ENCODE measurements at places on chromosomes 7 and 10.

DNA sequence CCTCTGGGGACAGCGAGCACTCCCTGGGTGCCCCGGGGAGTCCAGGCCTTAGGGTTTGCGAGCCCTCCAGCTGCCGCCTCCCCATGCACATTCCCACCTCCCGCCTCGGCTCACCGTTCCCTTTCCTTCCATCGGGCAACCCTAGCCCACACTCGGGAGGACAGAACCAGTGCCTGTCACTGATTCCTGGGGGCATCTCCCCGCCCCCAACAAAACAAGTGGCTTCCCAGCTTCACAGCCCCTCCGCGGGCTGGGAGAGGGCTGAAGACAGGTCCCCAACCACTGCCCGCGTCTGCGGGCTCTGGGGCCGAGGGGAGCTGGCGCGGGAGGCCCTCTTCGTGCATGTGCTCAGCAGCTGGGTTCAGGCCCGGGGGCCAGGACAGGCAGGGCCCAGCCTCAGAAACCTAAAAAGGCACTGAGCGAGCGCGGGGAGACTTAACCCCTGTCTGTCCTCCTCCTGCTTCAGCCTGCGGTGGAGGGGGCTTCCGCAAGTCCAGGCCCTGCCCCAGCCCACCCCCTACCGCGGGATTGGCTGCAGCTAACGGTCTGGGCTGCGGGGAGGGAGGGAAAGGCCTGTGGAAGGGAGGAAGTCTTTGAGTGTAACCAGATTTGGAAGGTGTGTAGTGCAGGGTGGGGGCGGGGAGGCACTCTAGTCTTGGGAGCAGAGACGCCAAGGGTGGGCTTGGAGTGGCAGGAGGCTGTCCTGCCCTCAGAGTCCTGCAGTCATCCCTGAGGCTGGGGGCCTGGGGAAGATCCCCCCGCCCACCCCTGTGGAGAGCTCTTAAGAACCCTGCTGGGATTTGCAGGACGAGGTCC, 1.2 kb downstream of the FLNC start:
- no peak for DNase-seq

- no peak for DNase-seq
These were observed 901 bp upstream of the CCNY start for GRCh38 chr10:35335133-35336083.

GRCh38 chr7:139104091-139104450, 5.4 kb downstream of the ZC3HAV1 start:
- DNase-seq: no peak

- DNase-seq: no peak
These were observed 6.2 kb downstream of the AGK start for GRCh38 chr7:141557360-141557759.

DNA sequence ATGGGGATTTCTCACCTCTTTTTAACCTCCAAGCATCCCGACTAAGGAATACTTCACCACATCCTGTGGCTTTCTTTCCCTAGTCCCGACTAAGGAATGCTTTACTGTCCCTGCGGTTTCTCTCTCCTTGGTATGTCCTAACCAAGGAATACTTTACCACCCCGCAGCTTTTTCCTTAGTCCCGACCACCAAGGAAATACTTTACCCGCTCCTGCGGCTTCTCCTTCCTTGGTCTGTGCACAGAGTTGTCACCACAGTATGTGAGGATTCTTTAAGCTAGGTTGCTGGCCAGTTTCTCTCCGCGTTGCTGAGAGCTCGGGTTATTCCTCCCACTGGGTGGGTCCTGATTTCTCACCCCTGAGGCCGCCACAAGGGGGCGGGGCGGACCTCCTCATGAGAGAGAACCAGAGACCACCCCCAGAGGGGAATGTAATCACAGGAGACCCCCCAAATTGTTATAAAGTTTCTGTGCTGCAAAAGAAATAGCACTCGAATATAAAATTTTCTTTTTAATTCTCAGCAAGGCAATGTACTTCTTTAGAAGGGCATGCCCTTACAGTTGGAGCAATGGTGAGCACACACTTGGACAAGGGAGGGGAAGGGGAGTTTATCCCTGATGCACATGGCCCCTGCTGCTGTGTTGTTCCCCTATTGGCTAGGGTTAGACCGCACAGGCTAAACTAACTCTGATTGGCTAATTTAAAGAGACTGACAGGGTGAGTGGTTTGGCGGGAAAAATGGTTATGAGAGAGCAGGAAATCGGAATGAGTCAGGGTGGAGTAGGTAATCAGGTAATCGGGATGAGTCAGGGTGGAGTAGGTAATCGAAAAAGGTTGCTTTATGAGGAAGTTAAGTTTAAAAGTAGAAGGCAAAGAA, 12.8 kb downstream of the SUGCT start:
- no peak for DNase-seq

DNA sequence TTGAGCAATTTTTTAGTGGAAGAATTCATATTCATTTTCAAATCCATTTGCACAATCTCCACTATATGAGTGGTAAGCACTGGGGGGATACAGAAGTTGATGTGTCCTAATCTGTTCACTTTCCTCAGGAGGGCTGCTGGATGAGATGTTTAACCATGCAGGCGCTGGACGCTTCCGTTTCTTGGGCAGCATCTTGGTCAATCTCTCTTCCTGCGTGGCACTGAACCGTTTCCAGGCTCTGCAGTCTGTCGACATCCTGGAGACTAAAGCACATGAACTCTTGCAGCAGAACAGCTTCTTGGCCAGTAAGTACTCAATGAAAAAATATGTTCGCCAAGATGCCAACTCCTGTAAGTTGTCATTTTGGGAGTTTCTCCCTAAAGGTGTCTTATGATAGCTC, 179.3 kb downstream of the ABCA13 start:
- no peak for DNase-seq

- no peak for DNase-seq
These were observed 21.9 kb upstream of the NEUROD6 start for GRCh38 chr7:31362401-31362800.

- DNase-seq: no peak
These were observed 149.4 kb upstream of the ZMIZ1 start for GRCh38 chr10:78919181-78919966.

DNA sequence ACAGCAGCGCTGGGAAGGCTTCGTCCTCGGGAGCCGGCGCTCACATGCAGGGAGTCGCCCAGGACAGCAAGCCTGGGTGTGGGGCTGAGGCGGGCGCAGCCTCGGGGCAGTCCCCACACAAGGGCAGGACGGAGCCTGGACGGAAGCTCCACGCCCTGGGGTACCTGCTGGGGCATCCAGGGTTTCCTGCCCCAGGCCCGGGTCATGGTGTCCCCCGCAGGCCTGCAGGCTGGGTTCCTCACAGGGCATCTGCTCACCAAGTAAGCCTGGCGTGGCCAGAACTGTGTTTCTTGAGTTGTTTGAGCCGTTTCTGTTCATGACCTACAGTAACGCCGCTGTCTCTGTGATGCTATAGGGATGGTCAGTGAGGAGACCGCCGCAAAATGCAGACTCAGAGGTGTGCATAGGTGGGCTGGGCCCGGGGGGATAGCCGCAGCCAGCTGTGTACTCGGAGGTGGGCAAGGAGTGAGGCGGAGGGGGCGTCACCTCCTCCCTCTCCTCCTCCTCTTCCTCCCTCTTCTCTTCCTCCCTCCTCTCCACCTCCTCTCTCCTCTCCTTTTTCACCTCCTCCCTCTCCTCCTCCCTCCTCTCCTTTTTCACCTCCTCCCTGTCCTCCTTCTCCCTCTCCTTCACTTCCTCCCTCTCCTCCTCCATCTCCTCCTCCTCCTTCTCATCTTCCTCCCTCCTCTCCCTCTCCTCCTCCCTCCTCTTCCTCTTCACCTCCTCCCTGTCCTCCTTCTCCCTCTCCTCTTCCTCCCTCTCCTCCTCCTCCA, 438.9 kb downstream of the DNAJB6 start:
- DNase-seq: no peak

GRCh38 chr10:132904181-132904813, 38.1 kb downstream of the CFAP46 start:
- DNase-seq: peak; percentile 12

DNA sequence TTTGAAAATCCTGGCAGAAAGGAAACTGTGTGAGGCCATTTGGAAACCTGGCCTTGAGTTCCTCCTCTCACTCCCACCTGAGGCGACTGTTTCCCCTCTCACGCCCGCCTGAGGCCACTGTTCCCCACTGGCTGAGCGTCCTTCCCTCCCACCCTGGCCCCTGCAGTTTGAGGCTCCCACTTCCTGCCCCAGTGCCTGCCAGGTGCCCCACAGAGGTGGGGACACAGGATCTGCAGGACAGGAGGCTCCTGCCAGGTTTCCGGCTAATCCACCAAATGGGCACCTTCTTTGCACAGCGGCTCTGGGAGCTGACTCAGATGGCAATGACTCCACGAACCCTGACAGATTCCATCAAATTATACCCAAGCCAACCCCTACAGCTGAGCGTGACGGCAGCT, 24.3 kb upstream of the LARP4B start:
- DNase-seq: no peak

DNA sequence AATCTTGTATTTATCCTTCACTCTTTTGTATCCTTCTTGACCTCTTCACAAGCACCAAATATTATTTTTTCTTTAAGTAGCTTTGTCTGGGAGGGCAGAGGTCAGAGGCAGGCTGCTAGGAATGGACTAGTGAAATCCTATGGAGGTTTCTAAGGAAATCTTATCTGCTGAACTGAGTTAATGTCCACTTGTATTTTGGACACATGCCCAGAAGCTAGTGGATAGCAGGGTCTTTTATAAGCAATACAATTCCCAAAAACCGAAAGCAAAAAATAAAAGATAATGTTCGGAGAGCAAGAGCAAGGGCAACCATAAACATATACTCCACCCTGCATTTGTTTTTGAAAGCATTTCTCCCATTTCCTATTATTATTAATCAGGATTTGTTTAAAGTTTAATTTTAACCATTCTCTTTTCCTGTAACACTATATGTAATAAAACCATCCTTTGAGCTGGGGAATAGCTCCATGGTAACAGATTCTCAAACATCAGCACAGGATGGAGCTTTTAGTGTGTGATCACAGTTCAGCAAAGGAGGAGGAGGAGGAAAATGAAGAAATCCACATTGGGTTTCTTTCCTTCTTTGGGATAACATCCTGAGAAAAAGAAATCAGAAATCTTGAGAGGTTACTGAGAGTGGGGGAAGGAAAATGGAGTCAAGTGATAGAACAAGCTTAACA, 328.2 kb upstream of the LRRN3 start:
- no peak for DNase-seq

DNA sequence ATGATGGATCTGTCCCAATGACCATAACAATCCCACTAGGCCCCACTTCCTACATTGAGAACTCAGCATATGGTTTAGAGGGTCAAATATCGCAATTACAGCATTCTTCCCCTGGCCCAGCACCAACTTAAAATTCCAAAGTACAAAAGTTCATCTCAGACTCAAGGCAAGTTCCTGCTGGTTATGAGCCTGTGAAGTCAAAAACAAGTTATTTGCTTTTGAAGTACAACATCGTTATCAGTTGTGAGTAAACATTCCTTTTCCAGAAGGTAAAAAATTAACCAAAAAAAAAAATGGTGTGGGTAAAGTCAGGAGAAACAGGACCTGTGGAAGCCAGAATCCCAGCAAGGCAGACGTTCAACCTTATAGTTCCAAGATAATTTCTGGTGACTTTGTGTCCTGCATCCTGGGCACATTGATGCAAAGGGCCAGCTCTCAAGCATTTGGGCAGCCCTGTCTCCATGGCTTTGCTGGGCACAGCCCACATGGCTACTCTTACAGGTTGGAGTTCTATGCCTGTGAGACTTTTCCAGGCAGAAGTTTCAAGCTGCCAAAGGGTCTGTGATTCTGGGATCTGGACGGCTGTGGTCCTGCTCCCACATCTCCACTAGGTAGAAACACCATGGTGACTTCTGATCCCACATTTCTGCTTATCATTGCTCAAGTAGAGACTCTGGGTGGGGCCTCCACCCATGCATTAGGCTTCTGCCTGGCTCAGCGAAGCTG, 37.5 kb downstream of the AKR1C8 start:
- no peak for DNase-seq

DNA sequence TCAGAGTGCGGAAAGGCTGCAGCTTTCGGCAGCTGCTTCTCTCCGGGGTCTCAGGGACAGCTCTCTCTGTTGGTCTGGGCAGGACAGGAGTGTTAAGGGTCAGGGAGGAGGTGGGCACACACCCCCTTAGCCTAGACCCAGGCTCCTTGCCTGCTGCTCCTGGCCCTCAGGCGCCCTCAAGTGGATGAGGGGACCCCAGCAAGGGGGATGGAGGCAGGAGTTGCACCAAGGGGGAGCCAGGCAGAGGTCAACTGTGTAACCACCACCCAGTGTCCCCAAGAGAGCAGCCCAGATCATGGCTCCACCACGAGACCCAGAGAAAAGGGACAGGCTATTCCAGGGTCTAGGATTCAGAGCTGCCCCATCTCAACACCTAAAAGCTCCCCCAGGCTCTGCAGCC, 26.9 kb downstream of the SPOCK2 start:
- no peak for DNase-seq

GRCh38 chr7:134463751-134464150, 4.9 kb upstream of the AKR1B1 start:
- no peak for DNase-seq

DNA sequence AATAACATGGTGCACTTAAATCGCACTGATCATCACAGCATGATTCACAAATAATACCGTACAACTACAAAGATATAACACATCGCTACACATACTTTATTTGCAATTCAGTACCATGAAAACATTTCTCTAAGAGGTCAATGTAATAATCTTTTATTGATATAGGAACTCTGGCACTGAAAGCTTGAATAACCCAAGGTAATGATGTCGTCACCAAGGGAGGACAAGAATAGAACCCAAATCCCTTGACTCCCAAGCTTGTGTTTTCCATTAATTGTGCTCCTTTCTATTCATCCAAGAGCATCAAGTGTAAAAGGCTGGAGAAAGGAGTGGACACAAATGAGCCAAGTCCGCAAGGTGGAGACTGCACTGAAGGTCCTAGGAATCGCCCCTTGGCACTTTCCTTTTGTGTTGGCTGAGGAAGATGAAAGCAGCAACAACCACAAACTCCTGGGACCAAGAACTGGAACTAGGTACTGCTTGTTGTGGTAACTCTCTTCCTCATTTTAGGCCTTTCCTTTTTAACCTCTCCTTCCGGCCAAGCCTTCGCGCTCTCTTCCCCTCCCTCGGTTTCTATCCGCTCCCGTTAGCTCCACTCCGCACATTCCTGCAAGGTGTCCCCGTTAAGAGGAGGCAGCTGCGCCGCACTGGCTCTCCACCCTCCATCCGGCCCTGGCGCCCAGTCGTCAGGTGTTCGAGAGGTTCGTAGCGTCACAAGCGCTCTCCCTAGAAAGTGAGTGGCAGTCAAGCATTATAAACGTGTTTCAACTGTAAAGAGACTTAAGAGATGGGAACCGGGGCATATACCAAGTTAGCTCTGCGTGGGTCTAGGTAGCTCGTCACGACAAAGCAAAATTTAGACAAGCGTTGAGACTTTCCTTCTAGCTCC, 1.0 kb upstream of the CBLL1 start:
- DNase-seq: no peak

GRCh38 chr10:125164421-125164820, 4.1 kb upstream of the CTBP2 start:
- DNase-seq: no peak
